Thymus (tissue), 14 donors: ENCODE measurements at places on chromosomes 12 and 14.
A peak's percentile ranks its signal among the peaks of the same experiment; 100 is the strongest.

GRCh38 chr14:59870277-59871165, at the start of gene RTN1:
RTN1 (minus strand) TSS chr14:59870776; CDS start chr14:59870630, 146 bp downstream.
- no peak for DNase-seq

DNA sequence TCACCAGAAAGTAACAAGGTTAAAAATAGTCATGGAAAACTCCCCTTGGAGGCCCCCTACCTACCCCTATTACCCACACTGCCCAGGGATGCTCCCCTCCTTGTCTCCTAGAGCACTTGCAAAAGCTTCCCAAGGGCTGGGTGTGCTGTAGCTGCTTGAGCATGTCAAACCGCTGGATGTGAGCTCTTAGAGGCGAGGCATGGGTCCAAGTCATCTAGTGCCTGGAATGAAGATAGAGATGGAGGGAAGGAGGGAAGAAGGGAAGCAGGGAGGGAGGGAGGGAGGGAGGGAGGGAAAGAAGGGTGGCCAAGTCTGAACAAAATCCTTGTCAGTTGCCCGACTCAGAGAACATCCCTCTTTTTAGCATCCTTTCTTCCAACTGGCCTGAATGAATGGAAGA, 43.1 kb downstream of the LTBP2 start:
- DNase-seq, result no peak

DNA sequence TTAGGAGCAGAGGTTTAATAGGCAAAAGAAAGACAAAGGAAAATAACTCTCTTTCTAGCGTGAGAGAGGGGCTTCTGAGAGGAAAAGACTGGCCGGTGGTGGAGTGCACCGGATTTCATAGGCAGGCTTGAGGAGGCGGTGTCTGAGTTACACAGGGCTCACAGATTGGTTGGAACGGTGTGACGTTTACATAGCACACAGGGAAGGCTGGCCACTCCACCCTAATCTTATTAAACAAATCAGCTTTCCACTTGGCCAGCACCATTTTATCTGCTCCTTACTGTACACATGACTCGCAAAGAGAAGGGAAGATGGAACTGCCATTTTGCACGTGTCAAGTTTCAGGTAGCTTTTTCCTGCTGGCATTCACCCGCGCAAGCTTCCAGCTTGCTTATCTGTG, 587.7 kb downstream of the RPL10L start:
- no peak for DNase-seq

DNA sequence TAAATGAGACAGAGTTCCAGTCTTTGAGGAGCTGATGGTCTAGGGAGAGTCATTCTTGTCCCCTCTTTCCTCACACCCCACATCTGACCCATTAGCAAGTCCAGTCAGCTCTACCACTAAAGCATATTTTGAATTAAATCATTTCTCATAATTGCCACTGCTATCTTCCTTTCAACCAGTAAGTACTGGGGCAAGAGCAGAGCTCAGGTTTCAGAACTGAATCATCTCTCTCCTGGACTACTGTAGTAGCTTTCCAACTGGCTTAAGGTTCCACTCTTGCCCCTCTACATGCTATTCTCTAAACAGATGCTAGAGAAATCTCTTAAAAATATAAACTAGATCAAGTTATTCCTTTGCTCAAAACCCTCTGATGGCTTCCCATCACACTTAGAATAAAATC, 218.3 kb downstream of the TTC6 start:
- no peak for DNase-seq

DNA sequence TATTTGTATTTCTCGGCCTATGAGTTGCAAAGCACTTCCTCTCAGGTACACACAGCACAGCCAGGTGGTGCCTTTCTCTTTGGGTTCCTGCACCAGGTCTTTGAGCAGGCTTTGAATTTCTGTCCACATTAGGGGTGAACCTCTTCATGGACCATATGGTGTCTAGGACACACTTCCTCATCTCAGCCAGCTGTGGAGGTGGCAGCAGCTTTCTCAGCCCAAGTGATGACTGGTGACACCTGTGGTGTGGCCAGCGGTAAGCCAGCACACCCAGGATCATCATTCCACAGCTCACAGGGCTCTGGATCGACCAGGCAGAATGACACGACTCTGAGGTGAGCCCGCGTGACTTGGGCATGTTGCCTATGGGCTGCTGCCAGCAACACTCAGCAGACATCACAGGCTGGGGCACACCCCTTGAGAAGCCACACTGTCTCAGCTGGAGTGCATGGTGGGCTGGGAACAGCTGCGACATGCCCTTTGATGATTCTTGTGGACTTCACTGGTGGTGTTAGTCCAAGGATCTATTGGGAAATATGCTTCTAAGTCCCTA, 36.8 kb downstream of the SLC5A8 start:
- DNase-seq, result no peak

GRCh38 chr12:16198884-16199283, 78.6 kb downstream of the SLC15A5 start:
- DNase-seq, result no peak

DNA sequence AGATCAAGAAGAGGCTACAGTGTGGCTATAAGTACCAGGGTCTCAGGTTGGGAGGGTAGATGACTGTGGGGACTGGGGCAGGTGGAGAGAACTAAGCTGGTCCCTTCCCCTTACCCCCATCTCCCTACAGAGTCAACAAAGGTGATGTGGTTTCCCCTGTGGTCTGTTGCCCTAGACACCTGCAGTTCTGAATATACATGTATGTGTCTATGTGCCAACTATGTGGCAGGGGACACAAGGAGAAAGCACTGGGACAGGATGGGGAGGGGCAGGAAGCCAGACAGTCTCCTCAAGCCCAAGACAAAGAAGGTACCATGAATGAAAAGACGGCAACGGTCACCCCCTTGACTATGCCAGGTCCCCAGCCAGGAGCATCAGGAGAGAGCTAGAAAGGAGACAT, 4.5 kb upstream of the HDAC7 start:
- DNase-seq, result peak; percentile 93

GRCh38 chr14:77593501-77593961, 22.9 kb downstream of the SPTLC2 start:
- peak; percentile 21 for DNase-seq

- no peak for DNase-seq
Measured at GRCh38 chr14:30620178-30620577, 1.9 kb upstream of the SCFD1 start.

DNA sequence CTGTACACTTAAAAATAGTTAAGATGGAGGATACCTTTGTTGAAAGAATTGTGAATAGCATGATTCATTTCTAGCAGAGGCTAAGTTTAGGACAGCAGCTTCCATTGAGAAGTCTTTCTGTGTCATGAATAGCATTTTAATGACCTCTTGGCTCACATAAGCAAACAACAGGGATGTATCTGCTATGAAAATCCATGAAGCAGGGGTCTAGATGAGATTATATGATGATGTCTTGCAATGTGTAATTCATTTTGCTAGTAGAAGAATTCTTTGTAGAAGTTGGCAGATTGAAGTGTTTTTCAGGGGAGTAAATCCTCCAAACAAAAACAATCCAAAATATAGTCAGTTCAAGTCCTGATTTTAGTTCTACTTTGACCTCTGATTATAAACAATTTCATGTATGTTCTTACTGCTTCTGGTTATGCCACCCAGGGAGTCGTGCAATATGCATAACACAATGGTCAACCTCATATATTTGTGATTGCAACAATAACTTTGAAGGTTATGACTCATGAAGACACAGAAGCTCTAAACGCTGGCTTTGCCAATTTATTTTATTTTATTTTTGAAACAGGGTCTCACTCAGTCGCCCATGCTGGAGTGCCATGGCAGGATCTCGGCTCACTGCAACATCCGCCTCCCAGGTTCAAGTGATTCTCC, 6.9 kb upstream of the RD3L start:
- no peak for DNase-seq

DNA sequence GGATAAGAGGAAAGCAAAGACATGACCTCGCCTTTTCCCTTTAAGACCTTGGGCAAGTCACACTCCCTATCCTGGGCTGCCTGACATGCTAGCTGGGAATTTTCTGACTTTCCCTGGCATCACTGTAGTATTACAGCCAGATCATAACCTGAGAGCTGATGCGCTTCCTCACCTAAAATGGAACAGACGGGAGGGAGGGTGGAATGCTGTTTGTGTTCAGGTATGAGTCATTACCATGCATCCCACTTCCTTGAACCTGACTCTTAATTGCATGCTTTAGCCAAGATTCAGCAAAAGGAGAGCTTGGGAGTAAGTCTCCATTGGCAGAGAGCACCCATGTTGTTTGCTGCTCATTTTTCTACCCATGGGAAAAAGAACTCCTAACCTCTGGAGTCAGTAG, 156.5 kb downstream of the KCNK10 start:
- DNase-seq, result no peak

DNA sequence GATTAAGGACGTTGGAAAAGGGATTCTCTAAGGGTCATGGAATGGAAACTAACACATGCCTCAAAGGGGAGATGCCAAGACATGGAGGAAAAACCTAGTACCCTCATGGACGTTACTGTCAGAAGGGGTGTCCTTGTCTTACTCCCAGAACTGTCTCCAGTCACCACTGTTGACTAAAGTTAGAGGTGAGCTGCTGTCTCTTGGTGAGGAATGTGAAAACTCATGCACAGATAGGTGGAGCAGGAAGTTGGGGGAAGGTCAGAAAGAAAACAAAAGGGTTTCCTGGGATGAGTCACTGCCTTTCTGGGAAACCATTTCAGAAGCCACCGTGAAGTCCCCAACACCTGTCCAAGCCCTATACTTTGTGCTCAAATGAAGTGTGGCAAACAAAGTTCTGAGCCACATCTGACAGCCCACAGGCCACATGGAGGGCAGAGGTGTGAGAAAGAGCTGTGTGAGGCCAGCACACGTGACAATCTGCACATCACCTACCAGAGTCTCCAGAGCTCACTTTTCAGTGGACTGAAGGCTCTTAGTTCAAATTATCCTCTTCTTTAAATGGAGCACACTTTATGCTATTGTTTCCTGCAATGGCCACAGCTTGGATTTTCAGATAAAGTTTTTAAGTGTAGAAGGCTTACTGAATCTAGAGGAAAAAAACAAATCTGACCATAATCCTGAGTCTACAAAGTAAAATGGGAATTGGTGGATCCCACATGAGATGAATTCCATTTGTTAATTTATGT, 92.9 kb upstream of the EGLN3 start:
- peak; percentile 74 for DNase-seq
